Stimulated activated CD4-positive, alpha-beta T cell treated with anti-CD3 and anti-CD28 coated beads, Interleukin-4, amount 100 ng/mL, for 1 hour (primary cell): ENCODE measurements at places on chromosomes 13 and 19.

- no peak for DNase-seq
Measured at GRCh38 chr19:51065221-51065960, 499 bp upstream of the KLK13 start.

GRCh38 chr19:57789288-57789687, 19.8 kb downstream of the ZNF586 start:
- no peak for DNase-seq

GRCh38 chr13:74158571-74159352, 24.6 kb upstream of the KLF12 start:
- no peak for DNase-seq

- peak; percentile 51 for DNase-seq
Measured at GRCh38 chr13:41470196-41470595, 12.8 kb downstream of the RGCC start.

- DNase-seq: no peak
Measured at GRCh38 chr13:93851236-93851635, 624.6 kb downstream of the GPC6 start.

GRCh38 chr13:37534676-37535075, 63.9 kb downstream of the POSTN start:
- DNase-seq: no peak

DNA sequence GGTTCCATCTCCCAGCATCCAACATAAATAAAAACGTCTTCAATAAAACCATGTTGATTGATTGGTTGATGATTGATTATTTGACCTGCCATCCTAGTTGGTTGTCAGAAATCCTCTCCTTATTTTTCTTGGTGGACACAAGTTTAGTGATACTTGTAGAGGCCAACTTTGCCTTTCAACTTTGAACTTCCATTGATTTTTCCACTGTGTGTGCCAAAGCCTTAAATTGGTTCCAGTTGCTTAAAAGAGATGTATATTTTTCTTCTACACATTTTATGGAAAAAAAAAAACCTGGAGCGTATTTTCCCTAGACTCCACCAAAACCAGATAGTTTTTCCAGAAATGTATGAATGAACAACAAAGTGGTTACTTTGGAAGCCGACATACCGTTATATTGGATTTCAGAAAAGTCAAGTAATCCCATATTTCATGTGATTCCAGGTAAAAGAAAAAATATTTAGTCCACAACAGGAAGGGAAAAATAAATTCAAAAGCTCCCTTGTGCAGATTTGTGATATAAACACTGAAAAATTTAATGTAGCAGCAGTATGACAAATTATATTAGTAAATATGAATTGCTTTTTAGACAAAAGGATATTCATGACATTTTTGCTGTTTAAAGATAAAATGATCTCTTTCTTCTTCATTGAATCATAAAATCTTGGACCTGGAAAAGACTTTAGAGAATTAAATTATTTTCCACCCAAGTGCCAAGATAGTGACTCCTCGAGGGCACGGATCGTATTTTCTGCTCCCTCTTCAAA, 85.2 kb downstream of the MBNL2 start:
- no peak for DNase-seq

DNA sequence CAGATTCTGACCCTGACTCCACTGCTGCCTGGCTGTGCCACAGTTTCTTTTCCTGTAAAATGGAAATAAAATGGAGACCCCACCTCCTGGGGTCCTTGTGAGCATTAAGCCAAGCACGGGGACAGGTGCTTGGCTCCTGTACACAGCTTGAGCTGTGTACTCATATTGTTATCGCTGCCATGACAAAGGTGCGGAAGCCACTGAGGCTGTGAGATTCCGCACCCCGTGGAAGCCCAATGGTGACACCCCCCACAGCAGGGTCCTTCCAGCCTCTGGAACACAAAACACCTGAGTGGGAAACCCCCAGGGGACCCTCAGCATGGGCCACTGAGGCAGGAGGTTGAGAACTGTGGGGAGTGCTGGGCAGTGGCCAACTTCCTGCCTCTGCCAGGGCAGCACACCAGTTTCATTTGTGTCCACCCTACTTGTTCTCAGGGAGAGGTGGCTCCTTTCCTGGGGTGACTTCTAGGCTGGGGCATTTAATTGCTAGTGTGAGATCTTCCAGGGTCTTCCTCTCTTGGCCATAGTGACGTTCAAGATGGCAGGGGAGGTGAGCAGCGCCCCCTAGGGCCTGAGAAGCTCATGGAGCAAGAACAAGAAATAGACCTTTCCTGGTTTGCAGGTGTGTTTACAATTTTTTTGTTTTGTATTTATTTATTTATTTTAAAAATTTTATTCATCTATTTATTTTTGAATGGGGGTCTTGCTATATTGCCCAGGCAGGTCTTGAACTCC, 5.4 kb upstream of the JSRP1 start:
- peak; percentile 61 for DNase-seq

GRCh38 chr13:23987331-23987894, 90.1 kb upstream of the C1QTNF9B start:
- no peak for DNase-seq

DNA sequence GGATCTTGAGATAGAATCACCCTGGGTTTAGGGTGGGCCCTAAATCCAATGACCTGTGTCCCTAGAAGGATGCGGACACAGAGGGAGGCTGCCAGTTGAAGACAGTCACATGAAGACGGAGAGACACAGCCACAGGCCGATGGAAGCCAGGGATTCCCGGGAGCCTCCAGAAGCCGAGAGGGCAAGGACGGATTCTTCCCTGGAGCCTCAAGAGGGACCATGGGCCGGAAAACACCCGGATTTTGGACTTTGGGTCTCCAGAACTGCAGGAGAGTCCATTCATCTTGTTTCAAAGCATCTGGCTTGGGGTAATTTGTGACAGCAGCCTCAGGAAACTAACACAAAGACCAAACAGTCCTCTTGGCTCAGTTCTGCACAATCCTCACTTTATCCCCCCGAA, 2.3 kb downstream of the TMEM86B start:
- no peak for DNase-seq

- DNase-seq: no peak
Measured at GRCh38 chr19:10835089-10835753, 791 bp downstream of the TMED1 start.

- no peak for DNase-seq
Measured at GRCh38 chr13:34738254-34738992, 203.6 kb upstream of the NBEA start.
